KG1 (cell line): ENCODE measurements at places on chromosomes 2 and 18.

GRCh38 chr2:134676960-134677359, 41.8 kb downstream of the TMEM163 start:
- no peak for DNase-seq

DNA sequence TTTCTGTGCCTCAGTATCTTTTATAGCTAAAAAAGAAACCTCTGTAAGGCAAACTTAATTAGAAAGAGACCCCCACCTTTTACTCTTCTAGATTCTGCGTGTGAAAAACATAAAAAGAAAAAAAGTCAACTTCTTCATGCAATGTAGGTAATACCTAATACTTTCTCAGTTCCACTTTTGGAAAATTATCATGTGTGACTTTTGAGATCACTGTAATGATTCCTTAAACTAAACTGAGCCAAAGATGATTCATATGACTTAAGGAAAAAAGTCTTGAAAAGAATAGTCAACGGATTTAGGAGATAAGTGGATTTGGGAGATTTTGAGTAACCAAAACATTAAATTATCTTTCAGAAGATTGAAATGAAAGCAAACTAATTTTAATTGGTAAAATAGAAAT, 48.9 kb downstream of the PLEKHA3 start:
- DNase-seq = no peak

GRCh38 chr18:34550902-34551301, 159.2 kb upstream of the DTNA start:
- no peak for DNase-seq

DNA sequence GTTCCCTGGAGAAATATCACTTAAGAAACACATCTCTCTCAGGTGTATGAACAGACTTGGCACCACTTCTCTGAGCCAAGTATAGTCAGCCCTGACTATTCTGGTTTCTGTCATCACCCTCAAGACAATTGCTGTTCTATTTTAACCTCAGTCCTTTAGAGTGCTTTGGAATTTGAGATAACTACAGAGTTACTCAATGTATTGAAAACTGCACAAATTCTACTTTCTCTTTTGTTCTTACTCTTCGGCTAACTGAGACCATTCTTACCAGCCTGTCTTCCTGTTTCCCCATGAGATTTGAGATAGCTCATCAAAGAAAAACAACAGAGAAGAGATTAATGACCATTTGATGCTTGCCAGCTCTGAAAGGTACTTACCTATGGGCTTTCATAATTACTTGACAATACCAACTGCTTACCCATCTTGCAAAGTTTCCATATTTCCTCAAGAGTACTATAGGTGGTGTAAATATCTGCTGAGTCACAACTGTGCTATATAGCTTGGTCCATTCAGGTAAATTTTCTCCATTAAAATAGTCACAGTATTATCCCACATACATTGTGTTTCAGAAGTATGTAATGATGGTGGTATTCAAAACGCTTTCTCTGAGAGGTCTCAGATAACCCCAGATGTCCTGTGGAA, 467.5 kb upstream of the CHST9 start:
- no peak for DNase-seq

DNA sequence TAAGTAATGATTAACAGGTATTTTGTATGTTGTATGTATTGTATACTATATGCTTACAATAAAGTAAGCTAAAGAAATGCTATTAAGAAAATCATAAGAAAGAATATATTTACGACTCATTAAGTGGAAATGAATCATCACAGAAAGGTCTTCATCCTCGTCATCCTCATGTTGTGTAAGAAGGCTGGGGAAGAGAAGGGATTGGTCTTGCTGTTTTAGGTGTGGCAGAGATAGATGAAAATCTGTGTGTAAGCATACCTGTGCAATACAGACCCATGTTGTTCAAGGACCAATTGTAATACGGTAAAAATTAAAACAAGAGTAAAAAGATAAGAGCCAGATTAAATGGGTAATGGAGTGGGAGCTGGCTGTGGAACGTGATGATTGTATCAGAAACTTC, 16.6 kb downstream of the SLC35F5 start:
- no peak for DNase-seq

GRCh38 chr18:48538531-48539405, at the start of gene CTIF:
TSS of gene CTIF (plus strand) at chr18:48539031. CDS start at chr18:48619566, 80,535 bp downstream.
- DNase-seq = no peak

GRCh38 chr2:188979187-188980114, 5.3 kb downstream of the COL3A1 start:
- no peak for DNase-seq

GRCh38 chr18:13395577-13395976, 177.0 kb downstream of the LDLRAD4 start:
- no peak for DNase-seq

- no peak for DNase-seq
These were observed 3.3 kb upstream of the GALNT14 start for GRCh38 chr2:31141443-31142085.

GRCh38 chr18:28855524-28855923, 678.6 kb upstream of the CDH2 start:
- no peak for DNase-seq

DNA sequence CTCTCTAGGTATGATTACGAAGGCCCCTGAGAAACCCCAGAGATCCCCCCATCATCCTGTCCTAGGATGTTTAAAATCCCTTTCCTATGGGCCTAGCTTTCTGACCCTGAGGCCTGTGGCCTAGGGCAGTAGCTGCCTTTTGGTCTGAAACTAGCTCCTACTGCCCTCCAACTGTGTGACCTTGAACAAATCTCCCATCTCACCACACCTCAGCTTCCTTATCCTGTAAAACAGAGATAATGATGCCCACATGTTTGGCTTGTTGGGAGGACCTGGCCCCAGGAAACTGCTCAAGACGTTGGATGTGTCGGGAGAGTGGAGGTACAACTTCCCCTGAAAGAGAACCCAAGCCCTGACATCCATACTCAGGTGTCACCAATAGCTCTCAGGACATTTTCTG, 213.2 kb downstream of the SMAD2 start:
- no peak for DNase-seq

- DNase-seq = peak; percentile 80
These were observed 54.2 kb upstream of the CTDP1 start for GRCh38 chr18:79625195-79625923.

- no peak for DNase-seq
These were observed 22.0 kb downstream of the SAG start for GRCh38 chr2:233329489-233330135.

DNA sequence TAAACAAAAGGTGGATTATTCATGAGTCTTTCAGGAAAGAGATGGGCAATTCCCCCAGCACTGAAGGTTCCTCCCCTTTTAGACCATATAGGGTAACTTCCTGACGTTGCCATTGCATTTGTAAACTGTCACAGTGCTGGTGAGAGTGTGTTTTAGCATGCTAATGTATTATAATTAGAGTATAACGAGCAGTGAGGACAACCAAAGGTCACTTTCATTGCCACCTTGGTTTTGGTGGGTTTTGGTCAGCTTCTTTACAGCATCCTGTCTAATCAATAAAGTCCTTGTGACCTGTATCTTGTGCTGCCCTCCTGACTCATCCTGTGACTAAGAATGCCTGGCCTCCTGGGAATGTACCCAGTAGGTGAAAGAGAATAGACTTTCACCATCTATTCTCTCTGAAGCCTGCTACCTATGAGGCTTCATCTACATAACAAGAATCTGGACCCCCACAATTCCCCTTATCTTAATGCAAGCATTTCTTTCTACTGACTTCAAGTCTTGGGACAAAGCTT, 148.7 kb downstream of the CABLES1 start:
- DNase-seq = no peak

GRCh38 chr2:55901322-55901721, 22.3 kb downstream of the EFEMP1 start:
- DNase-seq = no peak

- no peak for DNase-seq
These were observed 12.7 kb downstream of the NCK2 start for GRCh38 chr2:105757433-105757832.

GRCh38 chr2:177542396-177542795, 149.8 kb downstream of the AGPS start:
- no peak for DNase-seq

GRCh38 chr2:174059884-174060244, 94.7 kb upstream of the SP3 start:
- no peak for DNase-seq

- no peak for DNase-seq
These were observed 3.2 kb downstream of the CRACDL start for GRCh38 chr2:98932778-98933343.

DNA sequence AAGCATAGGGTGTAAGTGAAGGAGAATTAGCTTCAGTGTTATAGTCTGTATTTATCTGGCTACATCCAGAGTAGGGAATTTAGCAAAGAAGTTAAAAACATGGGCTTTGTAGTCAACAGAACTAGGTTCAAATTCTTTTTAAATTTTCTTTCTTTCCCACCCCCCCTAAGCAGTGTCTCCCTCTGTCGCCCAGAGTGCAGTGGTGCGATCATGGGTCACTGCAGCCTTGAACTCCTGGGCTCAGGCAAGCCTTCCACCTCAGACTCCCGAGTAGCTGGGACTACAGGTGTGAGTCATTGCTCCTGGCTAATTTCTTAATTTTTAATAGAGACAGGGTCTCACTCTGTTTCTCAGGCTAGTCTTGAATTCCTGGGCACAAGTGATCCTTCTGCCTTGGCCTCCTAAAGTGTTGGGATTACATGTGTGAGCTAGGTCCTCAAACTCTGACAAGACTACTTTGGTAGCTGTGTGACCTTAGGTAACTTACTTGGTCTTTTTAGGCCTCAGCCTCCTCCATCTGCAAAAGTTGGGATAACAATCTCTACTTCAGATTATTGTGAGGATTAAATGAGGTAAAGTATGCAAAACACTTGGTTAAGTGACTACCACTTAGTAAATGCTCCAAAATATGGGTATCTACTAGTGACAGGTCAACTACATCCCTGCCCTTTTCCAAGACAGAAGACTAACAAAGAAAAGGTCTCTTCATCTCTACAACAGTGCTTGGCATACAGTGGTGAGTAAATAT, 17.8 kb downstream of the DOK1 start:
- DNase-seq = no peak

- peak; percentile 15 for DNase-seq
These were observed 23.6 kb downstream of the SP100 start for GRCh38 chr2:230439590-230439989.

- no peak for DNase-seq
These were observed 246.9 kb upstream of the CYP26B1 start for GRCh38 chr2:72394541-72395070.

- DNase-seq = no peak
These were observed 43.6 kb downstream of the SF3B1 start for GRCh38 chr2:197391220-197391717.

DNA sequence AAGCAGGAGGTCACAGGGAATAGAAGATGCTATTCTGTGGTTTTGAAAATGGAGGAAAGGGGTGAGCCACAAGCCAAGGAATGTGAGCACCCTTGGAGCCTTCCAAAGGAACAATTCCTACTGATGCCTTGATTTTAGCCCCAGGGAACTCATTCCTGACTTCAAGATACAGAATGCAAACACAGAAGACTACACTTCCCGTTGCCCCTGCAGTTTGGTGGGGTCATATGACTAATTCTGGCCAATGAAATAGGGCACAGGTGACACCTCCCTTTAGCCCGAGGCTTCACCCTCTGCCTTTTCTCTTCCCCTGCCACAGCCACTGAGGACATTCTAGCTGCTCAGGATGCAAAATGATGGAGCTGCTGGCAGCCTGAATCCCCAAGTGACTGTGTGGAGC, 126.1 kb downstream of the INHBB start:
- DNase-seq = no peak

DNA sequence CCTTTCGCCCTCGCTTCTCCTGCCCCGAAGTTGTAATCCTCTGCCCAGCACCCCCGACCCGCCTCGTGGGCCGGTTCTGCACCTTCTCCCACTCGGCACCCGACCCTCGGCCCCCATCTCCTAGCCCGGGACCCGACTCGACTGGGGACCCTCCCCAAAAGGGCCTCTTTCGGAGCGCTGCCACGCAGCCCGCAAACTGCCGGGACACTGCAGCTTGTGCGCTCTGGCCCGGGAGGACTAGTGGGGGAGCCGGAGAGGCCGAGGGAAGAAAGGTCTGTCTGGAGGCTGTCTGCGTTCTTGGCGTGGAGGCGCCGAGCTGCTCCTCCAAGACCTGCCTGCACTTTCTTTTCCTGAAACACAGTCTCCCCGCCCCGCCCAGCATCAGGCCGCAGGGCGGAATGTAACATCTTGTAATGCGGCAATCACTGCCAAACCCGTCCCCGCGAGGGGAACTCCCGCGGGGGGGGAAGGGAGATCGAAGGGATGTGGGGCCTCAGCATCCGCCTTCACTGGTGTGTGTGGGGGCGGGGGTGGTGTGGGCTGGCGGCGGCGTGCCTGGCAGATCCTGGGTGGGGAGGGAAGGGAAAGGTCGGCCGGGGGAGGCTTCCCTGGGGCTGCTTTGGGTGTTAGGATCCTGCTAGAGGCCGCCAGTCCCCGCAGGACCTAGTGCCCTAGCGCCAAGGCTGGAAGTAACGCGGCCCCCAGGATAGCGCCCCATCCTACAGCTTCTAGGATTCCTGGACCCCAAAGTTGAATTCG, 7.4 kb downstream of the DLX2 start:
- DNase-seq = no peak

DNA sequence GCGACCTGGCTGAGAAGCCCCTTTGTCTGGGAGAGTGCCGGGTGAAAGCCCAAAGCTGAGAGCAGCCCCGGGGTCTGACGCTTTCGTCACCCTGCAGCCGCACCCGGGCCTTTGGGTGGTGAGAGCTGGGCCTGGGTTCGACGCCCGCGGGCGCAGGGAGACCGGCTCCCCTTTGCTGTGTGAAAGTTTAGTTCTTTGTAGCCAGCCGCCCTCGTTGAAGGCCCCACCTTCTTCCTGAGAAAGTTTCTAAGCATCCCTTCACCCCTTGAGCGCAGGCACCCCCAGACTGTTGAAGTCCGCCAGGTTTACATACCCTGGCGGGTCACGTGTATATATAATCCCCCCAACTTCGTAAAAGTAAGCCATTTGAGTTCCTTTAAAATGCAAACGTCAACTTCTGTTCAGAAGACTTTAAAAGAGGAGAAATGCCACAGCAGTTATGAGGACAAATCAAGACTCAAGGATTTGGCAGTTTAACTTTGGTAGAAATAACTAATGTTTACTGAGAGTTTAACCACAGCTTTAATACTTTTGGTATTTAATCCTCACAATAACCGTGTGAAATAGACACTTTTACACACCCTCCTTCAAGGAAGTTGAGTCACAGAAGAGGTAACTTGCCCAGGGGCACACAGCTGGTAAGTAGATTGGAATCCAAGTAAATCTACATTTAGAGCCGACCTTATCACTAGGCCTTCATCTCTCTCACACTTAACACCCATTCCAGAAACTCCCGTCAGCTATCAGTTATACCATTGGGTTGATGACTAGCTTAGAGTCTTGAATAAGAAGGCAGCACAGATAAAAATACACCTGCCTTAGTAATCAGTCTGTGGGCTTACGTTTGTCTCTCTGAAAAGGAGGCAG, 1.1 kb upstream of the MBOAT2 start:
- no peak for DNase-seq

DNA sequence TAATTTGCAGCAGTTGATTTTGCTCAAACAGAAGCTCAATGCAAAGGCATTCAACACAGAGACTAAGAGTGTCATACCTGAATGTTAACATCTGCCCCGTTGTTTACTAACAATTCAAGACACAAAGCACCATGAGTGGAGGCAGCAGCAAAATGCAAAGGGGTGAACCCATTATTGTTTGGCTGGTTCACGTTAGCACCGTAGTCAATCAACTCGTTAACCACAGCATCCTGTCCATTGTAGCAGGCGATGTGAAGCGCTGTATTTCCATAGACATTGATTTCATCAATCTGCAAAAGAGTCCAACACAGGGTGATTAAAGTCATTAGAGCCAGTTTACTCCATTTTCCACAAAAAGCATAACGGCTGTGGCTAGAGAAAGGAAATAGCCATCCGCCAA, 189.3 kb downstream of the ANKRD44 start:
- DNase-seq = no peak
